ENCODE measurements at places on chromosomes 5 and 9.

DNA sequence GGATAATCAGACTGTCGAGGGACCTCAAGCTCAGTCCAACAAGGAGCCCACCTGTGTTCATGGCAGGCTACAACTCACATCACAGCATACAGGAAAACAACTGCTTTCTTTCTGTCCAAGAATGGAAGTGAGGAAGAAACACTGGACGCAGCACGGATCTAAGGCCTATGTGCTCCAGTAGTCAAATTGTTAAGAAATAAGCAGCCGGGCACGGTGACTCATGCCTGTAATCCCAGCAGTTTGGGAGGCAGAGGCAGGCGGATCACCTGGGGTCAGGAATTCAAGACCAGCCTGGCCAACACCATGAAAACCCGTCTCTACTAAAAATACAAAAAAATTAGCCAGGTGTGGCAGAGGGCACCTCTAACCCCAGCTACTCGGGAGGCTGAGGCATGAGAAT, 427.8 kb downstream of the BNC2 start:
- no peak for DNase-seq

GRCh38 chr9:37784291-37784615, 611 bp downstream of the EXOSC3 start:
- DNase-seq, result no peak

DNA sequence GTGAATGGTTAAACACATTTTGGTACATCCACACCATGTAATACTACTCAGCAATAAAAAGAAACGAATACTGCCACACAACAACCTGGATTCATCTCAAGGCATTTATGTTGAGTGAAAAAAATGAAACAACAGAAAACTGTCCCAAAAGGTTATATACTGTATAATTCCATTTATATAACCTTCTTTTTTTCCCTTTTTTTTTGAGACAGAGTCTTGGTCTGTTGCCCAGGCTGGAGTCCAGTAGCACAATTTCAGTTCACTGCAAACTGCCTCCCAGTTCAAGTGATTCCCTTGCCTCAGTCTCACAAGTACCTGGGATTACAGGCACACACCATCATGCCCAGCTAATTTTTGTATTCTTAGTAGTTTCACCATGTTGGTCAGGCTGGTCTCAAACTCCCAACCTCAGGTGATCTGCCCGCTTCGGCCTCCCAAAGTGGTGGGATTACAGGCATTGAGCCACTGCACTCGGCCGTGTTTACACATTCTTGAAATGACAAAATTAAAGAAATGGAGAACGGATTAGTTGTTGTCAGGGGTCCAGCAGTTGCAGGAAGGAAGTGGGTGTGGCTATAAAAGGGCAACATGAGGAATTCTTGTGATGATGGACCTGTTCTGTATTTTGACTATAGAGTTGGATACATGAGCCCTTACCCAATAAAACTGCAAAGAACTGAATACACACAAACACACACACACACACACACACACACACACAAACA, 17.4 kb downstream of the PPP6C start:
- no peak for DNase-seq

DNA sequence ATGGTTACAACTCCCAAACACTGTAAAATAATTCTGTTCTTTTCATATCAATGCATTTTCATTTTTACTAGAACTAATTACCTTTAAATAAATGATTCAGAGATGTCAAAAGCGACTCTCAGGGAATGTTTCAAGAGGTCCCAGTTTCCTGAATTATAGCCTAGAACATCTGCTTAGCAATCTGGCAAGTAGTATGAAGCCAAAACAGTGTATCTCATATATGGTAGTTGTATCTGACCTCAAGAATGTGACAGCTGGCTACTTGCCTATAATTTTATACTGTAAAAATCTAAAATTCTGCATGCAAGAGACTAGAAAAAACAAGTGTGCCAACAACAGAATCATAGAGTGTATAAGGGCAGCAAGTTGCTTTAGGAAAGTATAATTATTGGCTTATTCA, 187.7 kb upstream of the POU5F2 start:
- no peak for DNase-seq

GRCh38 chr9:70385426-70385825, 29.0 kb downstream of the KLF9 start:
- no peak for DNase-seq

- DNase-seq, result no peak
Observed at GRCh38 chr5:53035868-53036381, 46.8 kb downstream of the ITGA2 start.

DNA sequence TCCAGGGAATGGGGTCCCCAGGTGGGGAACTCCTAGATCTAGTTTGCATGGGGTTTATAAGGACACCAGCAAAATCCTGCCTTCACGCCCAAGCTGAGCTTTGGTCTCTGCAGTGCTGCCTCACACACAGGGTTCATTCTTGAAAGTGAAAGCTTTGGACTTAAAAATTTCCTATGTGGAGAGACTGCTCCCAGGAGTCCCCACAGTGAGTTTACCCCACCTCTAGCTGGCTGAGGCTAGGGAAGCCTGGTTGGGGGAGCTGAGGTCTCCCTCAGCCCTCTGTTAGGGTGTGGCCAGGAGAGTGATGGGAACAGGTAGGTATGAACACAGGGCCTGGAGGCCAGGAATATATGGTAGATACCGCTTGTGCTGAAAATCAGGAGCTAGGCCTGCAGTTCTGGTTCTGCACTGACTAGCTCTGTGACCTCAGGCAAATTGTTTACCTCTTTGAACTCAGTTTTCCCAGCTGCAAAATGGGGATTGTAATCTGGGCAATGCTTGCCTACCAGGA, 41.5 kb upstream of the LARP1 start:
- DNase-seq, result no peak

DNA sequence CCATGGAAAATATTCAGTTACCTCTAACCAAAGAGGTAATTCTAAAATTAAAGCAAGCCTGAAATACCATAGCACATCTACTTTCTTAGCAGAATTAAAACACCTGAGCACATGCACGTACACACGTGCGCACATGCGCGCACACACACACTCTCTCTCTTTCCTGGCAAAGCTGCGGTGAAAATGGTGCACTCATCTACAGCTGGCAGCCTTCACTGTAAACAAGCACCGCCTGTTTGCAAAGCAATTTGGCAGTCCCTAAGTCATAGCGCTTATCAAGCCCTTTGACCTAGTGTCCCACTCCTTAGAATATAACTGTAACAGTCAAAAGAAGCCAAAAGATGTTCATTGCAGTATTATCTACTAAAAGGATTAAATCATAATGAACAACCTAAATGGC, 278.7 kb downstream of the DENND1A start:
- no peak for DNase-seq

- DNase-seq, result no peak
Observed at GRCh38 chr9:127574072-127574993, 37.7 kb upstream of the STXBP1 start.

GRCh38 chr5:98570010-98570409, 203.5 kb upstream of the RGMB start:
- no peak for DNase-seq

- DNase-seq, result no peak
Observed at GRCh38 chr5:141003031-141003430, 36.8 kb downstream of the PCDHAC2 start.

DNA sequence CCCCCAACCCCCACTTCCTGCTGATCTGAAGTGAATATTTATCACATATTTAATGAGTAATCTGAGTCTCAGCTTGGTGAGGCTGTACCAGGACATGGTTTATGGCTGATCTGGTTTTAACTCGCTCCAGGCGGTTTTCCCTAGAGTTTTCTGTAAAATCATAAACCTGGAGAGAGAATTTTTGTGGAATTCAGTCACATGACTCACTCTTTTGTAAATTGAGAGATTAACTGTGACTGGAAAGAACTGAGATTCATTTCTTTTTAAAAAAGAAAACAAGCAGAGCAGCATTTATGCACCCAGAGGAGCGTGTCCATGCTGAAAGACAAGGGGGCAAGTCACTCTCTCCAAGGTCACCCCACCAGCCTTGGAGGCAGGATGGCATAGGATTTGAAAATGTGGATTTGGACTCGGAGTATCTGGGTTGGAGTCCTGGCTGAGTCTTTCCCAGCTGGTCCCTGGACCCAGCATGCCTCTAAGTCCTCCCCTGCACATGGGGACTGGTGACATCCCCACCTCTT, 81.8 kb downstream of the ZNF618 start:
- DNase-seq, result no peak

GRCh38 chr9:72292256-72292682, 72.7 kb downstream of the ZFAND5 start:
- no peak for DNase-seq

GRCh38 chr5:124172389-124173003, 573.9 kb downstream of the ZNF608 start:
- no peak for DNase-seq

DNA sequence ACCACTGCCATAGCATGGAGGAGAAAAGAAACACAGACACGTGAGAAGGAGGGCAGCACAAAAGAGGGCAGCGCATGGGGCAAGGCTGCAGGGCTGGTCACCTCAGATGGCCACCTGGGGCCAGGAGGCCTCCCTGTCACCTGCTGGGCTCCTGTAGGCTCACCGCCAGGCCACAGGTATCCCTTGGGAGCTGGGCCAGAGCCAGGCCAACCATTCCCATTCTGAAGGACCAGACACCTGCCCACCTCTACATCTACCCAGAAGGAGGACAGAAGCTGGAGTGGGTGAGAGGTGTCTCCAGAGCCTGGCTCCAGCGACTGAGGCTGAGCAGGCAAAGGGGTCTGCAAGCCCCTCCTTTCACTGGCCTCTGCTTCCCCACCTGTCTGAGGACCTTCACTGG, 103.1 kb downstream of the PAX5 start:
- DNase-seq, result no peak

DNA sequence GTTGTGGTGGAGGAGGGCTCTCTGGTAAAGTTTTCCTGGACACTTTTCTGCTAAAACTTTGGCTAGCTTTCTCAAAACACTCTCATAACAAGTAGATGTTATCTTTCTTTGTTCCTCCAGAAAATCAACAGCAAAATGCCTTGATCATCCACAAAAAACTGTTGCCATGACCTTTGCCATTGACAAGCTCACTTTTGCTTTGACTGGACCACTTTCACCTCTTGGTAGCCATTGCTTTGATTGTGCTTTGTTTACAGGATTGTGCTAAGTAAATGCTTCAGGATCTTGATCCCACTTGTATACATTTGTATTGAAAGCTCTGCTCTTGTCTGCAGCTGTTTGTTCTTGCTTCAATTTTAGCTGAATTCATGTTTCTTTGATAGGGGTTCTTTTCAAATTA, 143.9 kb upstream of the NR3C1 start:
- DNase-seq, result no peak

DNA sequence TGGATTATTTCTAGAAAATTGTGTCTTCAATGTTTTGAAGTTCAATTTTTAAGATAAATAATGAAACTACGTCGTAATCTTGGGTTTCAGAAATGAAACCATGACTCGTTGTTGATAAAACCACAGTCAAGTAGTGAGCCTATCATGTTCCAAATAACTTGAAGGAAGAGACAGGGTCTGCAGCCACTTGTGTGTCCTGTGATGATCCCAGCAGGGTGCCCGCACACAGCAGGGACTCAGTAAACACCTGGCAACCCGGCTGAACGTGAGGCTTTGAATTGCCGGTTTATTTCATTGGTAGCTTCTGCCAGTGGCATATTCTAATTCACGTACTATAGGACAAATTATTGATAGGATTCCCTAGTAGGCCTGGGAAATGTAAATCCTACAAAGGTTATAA, 679.6 kb downstream of the IRX1 start:
- no peak for DNase-seq

- no peak for DNase-seq
Observed at GRCh38 chr5:38799556-38800377, 46.0 kb upstream of the OSMR start.

GRCh38 chr5:180296771-180297170, 4.9 kb upstream of the MAPK9 start:
- no peak for DNase-seq

GRCh38 chr9:16515207-16515606, 355.3 kb downstream of the BNC2 start:
- no peak for DNase-seq

GRCh38 chr9:127567730-127568617, 44.1 kb upstream of the STXBP1 start:
- DNase-seq, result no peak

GRCh38 chr9:98491828-98492227, 216.9 kb downstream of the GABBR2 start:
- no peak for DNase-seq

DNA sequence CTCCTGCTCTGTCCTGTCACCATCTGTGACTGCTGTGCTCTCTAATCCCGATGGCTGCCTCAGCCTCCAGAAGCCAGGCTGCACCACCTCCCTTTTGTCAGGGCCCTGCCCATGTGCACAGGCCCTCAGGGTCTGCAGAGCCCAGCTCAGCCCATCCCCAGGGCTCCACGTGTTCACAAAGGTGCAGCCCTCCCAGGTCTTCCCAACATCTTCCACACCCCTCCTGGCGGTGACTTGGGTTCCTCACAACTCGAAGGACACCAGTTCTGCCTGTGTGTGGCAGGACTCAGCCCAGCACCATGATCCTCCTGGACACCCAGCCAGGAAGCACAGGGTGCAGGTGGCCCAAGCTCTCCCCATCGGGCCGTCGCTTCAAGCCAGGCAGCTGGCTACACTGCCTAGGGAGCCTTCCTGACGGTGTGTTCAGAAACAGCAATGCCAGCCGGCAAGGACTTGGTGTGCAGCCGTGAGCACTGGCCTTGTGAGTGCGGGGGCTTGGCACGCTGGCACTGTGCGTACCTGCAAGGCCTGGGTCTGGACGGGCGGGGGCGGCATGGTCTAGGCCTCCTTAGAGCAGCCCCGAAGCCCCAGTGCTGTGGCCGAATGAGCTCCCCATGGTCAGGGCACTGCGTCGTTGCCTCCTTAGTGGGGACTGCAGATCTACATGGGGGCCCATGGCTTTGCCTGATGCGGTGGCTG, 96.1 kb downstream of the MRPL36 start:
- no peak for DNase-seq

- DNase-seq, result no peak
Observed at GRCh38 chr5:18954239-18954638, 1033.8 kb downstream of the CDH18 start.

DNA sequence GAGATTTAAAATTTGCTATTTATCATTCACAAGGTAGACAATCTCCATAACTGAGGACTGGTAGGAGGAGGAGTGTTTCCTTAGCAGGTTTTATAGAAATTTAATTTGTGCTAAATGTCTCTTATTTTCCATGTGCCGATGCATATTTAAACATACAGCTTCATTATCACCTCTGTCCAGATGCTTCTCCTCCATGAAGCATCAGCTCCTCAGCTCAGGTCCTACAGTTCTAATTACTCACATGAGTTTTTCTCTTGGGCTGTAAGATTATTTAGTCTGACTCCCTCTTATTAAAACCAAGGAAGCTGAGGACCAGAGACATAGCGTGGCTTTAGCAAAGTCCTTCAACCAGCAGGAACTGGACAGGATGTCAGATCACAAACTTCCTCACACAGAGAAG, 300.2 kb upstream of the PANK3 start:
- no peak for DNase-seq

DNA sequence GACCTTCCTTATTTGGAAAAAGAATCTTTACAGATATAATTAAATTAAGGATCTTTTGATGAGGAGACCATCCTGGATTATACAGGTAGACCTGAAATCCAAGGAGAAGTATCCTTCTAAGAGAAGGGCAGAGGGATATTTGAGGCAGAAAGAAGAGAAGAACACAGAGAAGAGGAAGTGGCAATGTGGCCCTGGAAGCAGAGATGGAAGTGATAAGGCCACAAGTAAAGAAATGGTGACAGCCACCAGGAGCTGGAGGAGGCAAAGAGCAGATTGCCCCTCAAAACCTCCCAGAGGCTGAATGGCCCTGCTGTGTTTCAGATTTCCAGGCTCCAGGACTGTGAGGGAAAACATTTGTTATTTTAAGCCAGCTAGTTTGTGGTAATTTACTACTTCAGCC, 93.0 kb upstream of the ANKRD55 start:
- DNase-seq, result no peak

GRCh38 chr5:25948278-25948677, 1090.1 kb downstream of the CDH9 start:
- no peak for DNase-seq

GRCh38 chr9:127390248-127390545, 6.8 kb upstream of the SLC2A8 start:
- DNase-seq, result no peak
